ENCODE measurements at places on chromosomes 2 and 18.

GRCh38 chr2:167675906-167676305, 571.5 kb downstream of the STK39 start:
- DNase-seq, result no peak

DNA sequence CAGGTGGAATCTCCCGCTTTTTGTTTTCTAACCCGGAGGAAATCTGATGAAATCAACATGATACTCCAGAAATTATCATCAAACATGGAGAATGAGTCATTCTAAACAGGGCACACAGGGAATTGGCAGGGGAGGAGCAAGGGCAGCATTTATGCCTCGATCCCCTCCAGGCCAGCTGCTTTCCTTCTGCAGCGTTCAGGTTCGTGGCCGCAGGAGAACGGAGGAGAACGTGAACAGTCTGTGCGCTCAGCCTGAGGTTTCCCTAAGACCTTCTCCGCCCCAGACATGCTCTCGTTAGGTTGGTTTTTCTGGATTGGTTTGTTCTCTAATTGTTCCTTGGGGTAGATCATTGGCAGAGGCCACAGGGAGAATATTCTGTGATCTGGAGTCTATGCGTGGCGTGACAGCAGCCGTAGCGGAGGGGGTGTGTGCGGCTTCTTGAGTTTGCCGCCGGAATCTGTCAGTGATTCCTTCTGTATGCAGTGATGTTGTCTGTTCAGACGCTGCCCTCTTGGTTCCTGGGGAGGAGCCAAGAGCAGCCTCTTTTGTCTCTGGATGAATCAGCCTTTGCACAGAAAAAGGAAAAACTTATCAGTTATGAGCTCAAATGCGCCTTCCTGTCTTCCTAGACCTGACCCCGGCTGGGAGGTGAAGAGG, 75.9 kb downstream of the SH3BP4 start:
- no peak for DNase-seq

DNA sequence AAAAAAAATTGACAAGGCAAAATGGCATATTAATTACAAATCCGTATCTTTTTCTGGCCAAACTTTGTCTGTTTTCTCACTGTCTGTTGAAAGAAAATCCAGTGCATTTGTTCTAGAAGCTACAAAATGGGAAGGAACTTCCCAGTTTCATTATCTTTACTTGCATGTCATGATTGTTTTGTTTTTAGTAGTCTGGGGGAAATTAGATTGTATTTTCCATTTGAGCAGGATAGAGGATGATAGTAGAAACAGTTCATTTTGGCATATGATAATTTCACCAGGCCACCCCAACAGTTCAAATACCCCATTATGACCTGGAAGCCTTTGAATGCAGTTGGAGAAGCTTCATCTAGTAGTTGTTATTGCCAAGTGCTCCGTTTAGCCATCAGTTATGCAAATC, 77.5 kb upstream of the RANBP2 start:
- DNase-seq, result no peak

DNA sequence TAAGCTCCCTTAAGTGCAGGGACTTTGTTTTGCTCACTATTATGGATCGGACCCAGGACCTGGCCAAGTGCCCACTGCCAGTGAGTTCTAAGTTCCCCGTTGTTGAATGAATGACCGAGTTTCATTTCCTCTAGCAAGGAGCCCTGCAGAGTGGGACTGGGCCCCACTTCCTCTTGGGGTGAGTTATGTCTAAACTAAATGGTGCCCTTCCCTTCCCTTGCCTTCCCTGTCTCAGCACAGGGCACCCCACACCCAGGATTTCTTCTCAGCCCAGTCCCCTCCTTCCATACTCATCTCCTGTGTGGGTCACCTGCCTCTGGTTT, 195.3 kb upstream of the HS6ST1 start:
- no peak for DNase-seq

DNA sequence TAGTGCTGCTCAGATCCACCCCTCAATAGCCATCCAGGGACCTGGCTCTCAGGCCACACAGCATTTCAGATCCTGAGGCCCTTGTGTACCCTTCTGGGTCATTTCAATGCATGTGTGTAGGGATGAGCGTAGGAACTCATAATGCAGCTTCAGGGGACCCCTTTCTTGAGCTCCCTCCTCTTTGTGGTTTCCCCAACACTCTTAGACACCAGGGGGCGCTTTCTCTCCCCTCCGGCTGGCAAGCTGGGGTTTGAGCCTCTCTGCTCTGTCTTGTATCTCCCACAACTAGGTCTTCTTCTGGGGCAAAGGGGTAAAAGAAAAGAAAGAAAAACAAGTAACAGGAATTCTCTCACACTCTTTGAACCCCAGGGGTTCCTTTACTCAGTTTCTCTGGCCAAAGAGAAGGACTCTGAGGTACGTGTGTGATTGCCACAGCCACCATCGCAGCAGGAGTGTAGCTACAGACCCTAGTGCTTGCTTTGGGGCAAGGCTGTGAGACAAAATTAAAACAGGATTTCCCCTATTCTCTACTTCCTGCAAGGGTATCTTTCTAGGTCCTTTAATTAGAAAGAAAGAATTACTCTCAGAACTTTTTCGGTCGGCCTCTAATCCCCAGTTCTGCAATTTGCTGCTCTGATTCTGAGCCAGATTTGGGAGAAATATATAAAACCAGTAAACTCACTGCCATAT, 38.0 kb downstream of the CABYR start:
- peak; percentile 56 for DNase-seq

DNA sequence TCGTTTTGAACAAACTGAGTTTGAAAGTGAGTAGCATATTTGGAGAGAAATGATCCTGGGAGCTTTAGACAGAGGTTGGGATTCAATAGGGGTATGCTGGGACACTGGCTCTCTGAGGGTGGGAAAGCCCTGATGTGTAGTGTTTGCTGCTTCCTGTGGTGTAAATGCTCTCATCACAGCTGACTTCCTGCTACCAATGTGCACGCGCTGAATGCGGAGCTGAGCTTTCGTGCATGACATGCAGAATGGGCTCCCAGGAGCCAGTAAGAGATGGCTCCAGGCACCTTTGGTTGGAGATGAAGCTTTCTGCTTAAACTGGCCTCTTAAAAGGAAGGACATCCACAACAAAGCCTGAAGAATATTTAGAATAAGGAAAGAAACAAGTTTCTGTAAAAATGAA, 224.1 kb upstream of the CCDC150 start:
- DNase-seq, result no peak

GRCh38 chr2:101899871-101900270, 91.9 kb upstream of the IL1R2 start:
- DNase-seq, result no peak

DNA sequence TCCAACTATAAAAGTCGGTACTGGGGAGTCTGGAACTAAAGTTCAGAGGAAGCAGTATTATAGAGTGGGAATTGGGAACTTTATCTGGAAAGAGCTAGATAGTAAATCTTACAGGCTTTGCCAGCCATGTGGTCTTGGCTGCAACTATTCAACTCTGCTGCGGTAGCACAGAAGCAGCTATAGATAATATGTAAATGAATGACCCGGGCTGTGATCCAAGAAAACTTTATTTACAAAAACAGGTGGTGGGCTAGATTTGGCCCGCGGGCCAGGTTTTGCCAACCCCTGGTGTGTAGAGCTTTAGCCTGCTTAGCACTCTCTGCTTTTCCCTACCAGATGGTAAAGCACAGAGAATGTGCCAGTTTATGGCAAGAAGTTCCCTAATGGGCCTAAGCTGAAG, 70.8 kb downstream of the TNP1 start:
- no peak for DNase-seq

- peak; percentile 56 for DNase-seq
Measured at GRCh38 chr2:30208453-30208852, 22.9 kb upstream of the LBH start.

- no peak for DNase-seq
Measured at GRCh38 chr2:94861308-94862152, 9.7 kb upstream of the TEKT4 start.

- no peak for DNase-seq
Measured at GRCh38 chr2:235414422-235414821, 79.4 kb upstream of the AGAP1 start.

DNA sequence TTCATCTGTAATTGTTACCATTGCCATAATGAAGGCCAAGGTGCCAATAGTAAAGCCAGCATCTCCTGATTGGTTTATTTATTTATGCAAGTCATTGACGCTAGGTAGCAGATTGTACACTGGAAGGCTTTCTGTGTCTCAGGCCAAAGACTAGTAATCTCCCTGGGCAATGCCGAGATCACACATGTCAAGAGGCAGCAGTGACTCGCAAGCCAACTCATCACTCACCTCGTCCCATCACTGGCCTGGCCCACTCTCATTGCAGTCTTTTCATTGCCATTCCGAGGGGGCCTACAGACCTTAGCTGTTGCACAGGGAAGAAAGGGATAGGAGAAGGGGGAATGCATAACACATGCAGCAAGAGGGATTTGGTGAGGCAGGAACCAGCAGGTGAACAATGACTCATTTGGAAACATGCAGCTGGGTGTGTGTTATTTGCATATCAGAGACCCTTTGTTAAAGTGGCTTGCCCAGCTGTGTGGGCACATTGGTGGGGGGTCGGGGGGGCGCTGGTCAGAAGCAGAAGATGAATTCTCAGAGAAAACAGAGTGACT, 448.7 kb upstream of the HNRNPA3 start:
- no peak for DNase-seq

DNA sequence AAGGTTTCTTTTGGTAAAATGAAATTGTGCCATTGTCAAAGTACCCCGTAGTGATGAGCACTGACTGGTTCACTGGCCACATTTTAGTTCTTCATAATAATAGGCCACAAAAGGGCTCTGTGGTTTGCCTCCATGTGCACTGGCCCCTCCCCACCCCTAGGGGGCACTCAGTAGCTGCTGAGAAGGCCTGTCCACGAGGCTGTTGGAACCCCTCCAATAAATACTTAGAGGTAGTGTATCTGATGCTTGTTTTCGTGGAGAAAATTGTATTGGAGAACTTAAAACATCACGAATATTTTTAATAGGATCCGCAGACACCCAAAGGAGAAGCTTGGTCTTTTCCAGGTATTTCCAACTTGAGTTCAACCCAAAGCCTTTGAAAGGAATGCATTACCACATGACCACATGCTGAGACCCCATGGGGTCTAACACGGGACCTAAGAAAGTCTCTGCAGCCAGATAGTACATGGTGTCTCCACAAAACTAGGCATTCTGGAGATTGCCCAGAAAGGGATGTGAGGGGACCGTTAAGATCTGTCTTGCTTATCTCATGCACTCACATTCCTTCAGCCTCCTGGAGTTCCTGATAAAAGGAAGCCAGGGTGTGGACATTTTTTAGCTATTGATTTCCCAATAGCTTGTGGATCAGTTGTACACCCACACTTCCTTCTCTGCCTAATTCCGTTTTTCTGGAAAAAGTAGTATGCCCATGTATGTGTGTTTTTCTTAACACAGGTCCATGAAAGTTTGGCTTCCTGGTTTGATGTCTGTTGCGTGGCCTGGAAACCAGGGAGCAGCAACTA, 28.5 kb upstream of the NOSTRIN start:
- DNase-seq, result peak; percentile 49

- DNase-seq, result no peak
Measured at GRCh38 chr2:74260495-74260894, 62.1 kb downstream of the MTHFD2 start.

GRCh38 chr18:41022484-41022883, 932.5 kb upstream of the PIK3C3 start:
- DNase-seq, result no peak

- DNase-seq, result no peak
Measured at GRCh38 chr2:218736531-218736930, 25.9 kb downstream of the TTLL4 start.

DNA sequence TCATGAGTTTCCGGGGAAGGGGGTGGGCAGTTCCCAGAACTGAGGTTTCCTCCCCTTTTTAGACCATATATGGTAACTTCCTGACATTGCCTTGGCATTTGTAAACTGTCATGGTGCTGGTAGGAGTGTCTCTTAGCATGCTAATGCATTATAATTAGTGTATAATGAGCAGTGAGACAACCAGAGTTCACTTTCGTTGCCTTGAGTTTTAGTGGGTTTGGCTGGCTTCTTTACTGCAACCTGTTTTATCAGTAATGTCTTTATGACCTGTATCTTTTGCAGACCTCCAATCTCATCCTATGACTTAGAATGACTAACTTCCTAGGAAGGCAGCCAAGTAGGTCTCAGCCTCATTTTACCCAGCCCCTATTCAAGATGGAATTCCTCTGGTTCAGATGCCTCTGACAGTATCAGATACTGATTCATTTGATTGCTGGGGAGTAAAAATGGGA, 447.3 kb downstream of the XIRP2 start:
- no peak for DNase-seq

GRCh38 chr2:229612384-229612971, 101.9 kb downstream of the DNER start:
- DNase-seq, result no peak

DNA sequence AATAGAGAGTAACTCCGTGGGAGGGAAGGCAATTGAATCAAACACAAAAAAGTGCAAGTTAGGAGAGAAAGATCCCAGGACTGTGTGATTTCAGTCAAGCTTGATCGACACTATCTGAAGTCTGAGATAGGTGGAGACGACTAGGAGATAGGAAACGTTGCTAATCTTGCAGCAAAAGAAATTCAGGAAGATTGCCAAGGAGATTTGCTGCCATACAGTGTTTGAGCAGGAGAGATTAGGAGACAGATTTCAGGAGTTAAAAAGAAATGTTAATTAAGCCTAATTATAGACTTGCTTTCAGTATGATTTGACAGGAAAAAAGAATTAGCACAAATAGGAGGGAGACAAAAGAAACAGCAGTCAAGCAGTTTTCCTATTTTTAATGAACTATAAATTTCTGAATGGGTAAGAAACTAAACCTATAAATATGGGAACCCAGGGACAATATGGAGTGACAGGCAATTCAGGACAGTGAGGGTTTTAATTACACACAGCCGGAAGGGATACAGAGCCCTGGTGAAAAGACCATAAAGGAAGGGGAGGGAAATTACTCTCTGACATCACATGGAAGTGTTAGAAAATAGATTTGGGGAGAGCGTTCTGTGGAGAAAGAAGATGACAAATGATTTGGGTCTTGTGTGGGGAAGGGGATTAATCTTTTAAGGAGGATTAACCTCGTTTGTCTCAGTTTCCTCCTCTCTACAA, 72.6 kb downstream of the SUCLG1 start:
- no peak for DNase-seq

- DNase-seq, result no peak
Measured at GRCh38 chr2:199851883-199852282, 891 bp upstream of the FTCDNL1 start.

- no peak for DNase-seq
Measured at GRCh38 chr2:3463944-3464343, 55.4 kb downstream of the ADI1 start.

DNA sequence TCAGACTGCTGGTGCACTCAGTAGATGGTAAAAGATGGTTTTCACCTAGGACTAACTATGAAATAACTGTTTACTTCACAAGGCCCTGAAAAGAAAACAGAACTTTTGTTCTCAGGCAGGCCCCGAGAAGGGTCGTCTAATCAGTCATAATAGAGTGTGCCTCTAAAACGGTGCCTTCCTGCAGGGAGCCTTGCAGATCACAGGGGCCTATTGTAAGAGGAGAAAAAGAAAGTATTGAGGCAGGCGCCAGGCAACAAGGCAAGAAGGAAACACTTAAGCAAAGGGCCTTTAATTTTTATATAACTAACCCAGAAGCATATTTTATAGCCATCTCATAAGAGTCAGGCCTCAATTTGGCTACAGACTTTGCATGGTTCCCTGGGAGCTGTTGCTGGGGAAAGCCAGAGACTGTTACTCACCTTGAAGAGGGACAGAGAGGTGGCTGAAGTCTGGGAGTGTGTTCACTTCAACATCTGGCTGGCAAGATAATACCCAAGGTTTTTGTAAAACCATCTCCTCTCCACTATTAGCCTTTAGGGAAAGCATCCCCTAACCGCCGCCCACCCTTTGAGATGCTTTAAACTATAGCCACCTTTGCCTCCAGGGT, 117.1 kb downstream of the PRPF40A start:
- DNase-seq, result no peak

GRCh38 chr2:111062417-111062816, 58.3 kb upstream of the BCL2L11 start:
- DNase-seq, result no peak
